ENCODE measurements at places on chromosomes 12 and 14. TPM values are rescaled to one million over a fixed set of nuclear protein-coding genes. Genes with fewer than 3 reads are reported as not detected.

OR4Q2 gene
- not detected for total RNA-seq

KRT86 gene
- total RNA-seq = not detected

CDKN3 gene
- total RNA-seq = 44.7 TPM

P2RX7 gene
- total RNA-seq = 17.0 TPM

NFE2 gene
- total RNA-seq = not detected

ASIC1 gene
- total RNA-seq = 0.34 TPM

SYT1 gene
- under 0.01 TPM for total RNA-seq

TMEM253 gene
- total RNA-seq = not detected

SYNDIG1L gene
- total RNA-seq = not detected

KRT1 gene
- not detected for total RNA-seq

CD27 gene
- not detected for total RNA-seq

PLEKHD1 gene
- not detected for total RNA-seq

KERA gene
- total RNA-seq = not detected

MYBPC1 gene
- not detected for total RNA-seq

Measured in melanocyte of skin (primary cell).